ENCODE measurements at places on chromosomes 11 and 22.

GRCh38 chr11:108805030-108805429 lies 140.2 kb downstream of the DDX10 start:
- no peak for DNase-seq

- DNase-seq = no peak
Observed at GRCh38 chr11:13336246-13336878, 58.8 kb downstream of the BMAL1 start.

- DNase-seq = no peak
Observed at GRCh38 chr11:110712659-110713448, 617 bp upstream of the ARHGAP20 start.

DNA sequence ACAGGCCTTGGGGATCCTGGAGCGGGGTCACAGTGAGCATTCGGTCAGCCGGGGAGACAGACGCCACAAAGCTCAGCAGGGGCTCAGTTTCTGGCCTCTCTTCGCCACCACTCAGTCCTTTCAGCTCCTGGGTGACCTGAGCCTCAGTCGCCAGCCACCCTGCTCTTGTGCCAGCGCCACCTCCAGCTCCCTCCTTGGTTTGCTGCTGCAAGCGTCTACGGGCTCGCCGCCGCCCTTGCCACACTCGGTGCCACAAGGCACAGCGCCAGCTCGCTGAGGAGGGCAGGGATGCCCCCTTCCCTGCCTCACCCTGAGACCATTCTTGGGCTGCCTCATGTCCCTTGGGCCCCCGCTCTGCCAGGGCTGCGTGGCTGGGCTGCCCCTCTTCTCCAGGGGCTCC lies 1.5 kb upstream of the EEF1G start:
- DNase-seq = peak; percentile 63

- DNase-seq = peak; percentile 60
Observed at GRCh38 chr11:27718346-27718862, 18.1 kb upstream of the BDNF start.

DNA sequence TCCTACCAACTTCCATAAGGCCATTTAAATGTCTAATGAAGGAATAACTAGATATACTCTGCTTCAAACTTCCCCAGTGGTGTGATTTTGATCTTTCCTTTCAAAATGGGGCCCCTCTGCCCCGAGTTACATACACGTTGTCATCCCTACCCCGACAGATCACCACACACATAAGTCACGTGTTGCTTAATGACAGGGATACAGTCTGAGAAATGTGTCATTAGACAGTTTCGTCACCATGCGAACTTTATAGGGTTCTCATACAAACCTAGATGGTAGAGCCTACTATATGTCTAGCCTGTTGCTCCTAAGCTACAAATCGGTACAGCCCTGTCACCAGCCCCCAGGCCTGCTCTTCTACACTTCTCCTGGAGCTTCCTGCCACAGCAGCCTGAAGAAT lies 49.8 kb upstream of the SCUBE2 start:
- DNase-seq = no peak

- peak; percentile 86 for DNase-seq
Observed at GRCh38 chr22:44702479-44703198, 635 bp downstream of the PRR5 start.

GRCh38 chr11:85099522-85099921 lies 527.6 kb downstream of the DLG2 start:
- DNase-seq = no peak

- DNase-seq = peak; percentile 89
Observed at GRCh38 chr11:124114942-124115781, at the start of gene VWA5A. TSS of gene VWA5A (plus strand) at chr11:124115450. CDS start at chr11:124117512, 2,062 bp downstream.

DNA sequence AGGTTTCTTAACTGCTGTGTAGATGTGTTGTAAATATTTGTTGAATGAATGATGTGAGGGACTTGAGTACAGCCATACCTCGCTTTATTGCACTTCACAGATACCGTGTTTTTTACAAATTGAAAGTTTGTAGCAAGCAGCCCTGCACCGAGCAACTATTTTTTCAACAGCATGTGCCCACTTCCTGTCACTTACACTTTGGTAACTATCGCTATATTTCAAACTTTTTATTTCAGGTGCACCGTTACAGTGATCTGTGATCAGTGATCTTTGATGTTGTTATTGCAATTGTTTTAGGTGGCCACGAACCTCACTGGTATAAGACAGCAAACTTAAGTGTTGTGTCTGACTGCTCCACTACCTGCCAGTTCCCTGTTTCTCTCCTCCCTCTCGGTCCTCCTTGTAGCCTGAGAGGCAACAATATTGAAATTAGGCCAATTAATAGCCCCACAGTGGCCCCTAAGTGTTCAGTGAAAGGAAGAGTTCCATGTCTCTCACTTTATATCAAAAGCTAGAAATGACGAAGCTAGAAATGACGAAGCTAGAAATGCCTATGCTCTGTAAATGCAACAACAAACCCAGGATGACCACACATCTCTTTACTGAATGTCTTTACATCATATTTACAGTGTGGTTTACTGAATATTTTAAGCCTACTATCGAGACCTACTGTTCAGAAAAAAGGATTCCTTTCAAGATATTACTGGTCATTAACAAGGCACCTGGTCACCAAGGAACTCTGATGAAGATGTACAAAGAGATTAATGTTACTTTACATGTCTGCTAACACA lies 1.0 kb downstream of the SFI1 start:
- DNase-seq = no peak

DNA sequence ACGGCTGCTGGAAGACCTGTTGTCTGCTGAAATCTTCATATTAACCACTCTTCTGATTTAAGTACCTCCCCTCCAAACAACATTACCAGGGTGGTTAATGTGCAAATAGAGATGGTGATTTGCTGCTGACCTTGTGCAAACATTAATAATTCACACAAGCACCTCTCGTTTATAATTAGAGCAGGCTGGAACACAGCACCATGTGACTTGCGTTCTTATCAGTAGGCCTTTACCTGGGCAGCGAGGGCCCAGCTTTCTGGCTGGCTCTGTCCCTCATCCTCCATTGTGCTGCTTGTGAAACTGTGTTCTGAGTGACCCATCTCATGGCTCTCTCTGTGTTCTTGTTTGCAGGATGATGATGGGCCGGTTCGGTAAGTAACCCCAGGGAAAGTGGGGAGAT lies 41.0 kb upstream of the PARVG start:
- DNase-seq = peak; percentile 29

GRCh38 chr11:34194576-34195335 lies 89.3 kb downstream of the NAT10 start:
- DNase-seq = no peak

DNA sequence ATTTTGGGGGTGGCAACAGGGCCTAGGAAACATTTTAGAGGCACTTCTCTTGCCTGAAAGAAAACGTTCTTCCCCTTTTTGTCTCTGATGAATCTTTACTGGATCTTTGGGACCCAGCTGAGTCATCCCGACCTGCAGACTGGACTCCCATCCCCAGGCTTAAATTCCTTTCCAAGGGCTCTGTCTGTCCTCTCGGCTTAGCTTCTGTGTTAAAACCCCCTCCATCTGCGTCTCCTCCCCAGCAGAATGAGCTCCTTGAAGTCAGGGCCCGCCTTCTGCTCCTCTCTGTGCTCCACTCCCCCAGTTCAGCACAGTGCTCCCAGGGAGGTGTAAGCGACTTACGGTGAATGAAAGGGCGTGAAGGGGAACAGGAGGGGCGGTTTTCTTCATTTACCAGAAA lies 895 bp upstream of the DAGLA start:
- DNase-seq = no peak

DNA sequence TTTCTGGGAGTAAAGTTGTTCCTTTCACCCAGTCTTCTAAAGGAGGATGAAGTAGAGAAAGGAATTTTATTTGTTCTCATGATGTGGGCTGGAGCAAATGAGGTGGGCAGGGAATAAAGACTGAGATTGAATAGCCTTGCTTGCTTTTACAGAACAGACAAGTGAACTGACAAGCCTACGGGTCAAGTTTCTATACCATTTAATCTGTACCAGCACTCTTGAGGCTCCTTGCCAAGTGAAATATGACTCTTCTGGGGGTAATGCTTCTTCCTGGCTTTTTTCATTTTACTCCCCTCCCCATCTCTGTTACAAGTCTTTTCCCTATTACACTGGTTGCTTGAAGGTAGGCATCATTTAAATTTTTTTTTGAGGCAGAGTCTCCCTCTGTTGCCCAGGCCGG lies 54.8 kb downstream of the CSTPP1 start:
- DNase-seq = no peak

DNA sequence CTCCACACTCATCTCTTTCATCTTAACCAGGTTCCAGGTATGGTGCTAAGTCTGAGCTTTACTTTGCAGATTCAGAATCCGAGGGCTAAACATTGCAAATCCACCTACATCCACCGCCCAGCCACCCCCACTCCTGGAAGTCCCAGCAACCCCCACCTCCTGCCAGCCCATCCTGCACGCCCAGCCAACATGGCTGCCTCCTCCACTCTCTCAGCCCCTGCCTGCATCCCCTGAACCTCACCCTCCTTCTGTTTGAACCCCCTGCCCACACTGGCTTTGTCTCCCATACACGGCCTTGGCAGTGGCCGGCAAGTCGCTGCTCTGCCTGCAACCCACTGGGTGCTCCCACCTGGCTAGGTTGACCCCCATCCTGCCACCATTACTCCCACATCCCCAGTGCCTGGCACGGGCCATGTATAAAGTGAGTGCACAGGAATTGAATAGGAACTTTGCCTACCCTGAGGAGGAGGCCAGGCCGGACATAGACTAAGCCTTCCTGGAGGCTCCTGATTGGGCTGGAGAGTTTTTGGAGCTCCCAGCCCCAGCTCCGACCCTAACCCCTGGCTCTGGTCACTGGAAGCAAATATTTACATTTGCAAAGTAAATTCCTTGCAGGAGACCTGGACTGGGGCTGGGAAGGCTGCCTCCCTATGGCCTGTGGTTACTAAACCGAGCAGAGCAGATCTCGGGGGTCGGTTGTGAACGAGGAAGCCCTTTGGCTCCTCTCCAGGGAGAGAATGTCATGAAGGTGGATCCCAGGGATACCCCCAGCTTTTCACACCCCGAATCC lies 14.4 kb downstream of the EMID1 start:
- DNase-seq = peak; percentile 60

DNA sequence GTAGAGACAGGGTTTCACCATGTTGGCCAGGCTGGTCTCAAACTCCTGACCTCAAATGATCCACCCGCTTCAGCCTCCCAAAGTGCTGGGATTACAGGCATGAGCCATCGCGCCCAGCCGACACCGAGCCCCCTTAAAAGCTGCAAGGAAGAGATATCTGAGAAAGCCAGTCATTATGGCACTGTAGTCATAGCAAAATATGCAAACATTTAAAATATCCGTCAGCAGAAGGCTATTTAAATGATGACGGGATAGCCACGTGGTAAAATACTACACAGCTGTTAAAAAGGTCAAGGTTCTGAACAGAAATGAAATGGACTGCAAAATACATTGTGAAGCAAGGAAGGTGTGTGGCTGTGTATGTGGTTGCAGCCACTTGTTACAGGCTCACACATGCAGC lies 6.4 kb upstream of the CCDC88B start:
- DNase-seq = no peak

DNA sequence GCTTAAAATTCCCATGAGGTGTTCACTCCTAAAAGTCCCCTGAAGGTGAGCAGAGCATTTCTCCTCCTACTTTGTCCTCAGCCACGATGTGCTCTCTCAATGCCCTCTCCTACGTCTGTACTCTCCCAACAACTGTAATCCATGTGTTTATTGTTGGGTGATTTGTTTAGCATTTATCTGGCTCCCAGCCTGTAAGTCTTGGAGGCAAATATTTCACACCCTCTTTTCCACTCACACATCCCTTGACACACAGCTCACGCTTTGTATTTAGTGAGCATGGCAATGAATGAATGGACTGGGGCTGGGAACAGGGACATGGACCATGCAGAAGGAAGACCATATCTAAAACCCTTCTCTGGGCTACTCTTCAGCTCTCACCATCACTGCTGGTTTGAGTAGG lies 22.6 kb downstream of the HTR3A start:
- no peak for DNase-seq

DNA sequence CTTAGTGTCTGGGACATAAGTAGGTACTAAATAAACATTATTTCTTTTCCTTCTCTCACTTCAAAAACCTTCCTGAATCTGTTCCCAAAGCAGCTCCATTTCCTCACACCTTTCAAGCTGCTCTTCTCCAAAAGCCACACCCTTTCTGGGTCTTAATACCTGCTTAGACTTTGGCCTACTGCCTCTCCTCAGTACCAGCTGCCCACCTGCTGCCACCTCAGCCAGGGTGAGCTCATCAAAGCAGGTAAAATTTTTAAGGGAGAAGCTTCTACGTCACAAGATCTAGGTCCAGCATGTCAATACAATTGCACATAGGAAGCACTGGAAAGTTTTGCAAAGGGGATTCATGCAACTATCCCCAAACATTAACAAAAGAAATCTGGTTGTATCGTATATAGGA lies 108.4 kb downstream of the RPL27A start:
- DNase-seq = no peak

GRCh38 chr11:92441443-92441726 lies 216.8 kb downstream of the FAT3 start:
- no peak for DNase-seq

GRCh38 chr22:27134315-27134701 lies 476.9 kb downstream of the MIAT start:
- peak; percentile 58 for DNase-seq

- peak; percentile 62 for DNase-seq
Observed at GRCh38 chr11:69969890-69970784, 108.0 kb upstream of the ANO1 start.

- no peak for DNase-seq
Observed at GRCh38 chr22:27803841-27804415, 2.4 kb upstream of the MN1 start.

GRCh38 chr11:59289356-59290181 lies 69.1 kb upstream of the OR5AN1 start:
- DNase-seq = no peak

DNA sequence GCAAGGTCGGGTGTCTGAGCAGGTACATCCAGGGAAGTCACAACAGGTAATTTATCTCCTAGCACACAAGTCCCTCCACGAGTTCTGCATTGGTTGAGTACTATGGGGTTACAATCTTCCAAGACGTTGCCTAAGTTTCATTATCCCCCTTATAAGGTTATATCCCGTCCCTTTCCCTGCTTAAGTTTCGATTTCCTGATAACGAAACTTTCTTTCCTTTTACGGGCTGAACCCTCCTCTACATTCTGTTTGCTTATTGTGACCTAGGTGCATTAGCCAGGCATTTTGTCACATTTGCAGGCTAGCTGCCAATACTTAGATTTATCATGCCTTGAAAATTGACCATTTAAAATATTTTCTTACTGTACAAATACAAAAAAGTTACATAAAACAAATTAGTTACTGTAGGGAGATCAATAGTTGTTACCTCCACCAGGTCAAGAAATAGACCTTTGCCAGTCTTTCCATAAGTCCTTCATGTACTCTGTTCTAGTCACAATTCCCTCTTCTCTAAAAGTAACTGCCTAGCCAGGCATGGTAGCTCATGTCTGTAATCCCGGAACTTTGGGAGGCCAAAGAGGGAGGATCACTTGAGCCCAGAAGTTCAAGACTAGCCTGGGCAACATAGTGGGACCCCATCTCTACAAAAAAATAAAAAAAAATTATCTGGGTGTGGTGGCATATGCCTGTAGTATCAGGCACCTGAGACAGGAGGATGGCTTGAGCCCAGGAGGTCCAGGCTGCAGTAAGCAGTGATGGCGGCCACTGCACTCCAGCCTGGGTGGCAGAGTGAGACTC lies 14.3 kb upstream of the PITPNB start:
- peak; percentile 26 for DNase-seq

GRCh38 chr11:35590412-35590811 lies 27.8 kb upstream of the FJX1 start:
- DNase-seq = no peak

All from stomach (tissue), 19 donors.